ENCODE measurements at places on chromosomes 6 and 20. TPM values are rescaled to one million over a fixed set of nuclear protein-coding genes. Genes with fewer than 3 reads are reported as not detected.

GRCh38 chr6:49868951-49869529 lies 2.7 kb upstream of the CRISP1 start:
- no peak for DNase-seq

CST2 gene
- not detected for total RNA-seq

- DNase-seq: no peak
Measured at GRCh38 chr6:56874328-56874727, 80.6 kb upstream of the BEND6 start.

- no peak for DNase-seq
Measured at GRCh38 chr20:5122873-5123260, 3.1 kb upstream of the PCNA start.

- DNase-seq: no peak
Measured at GRCh38 chr6:160054271-160054670, 67.3 kb upstream of the SLC22A1 start.

CST4 gene
- total RNA-seq: not detected

DNA sequence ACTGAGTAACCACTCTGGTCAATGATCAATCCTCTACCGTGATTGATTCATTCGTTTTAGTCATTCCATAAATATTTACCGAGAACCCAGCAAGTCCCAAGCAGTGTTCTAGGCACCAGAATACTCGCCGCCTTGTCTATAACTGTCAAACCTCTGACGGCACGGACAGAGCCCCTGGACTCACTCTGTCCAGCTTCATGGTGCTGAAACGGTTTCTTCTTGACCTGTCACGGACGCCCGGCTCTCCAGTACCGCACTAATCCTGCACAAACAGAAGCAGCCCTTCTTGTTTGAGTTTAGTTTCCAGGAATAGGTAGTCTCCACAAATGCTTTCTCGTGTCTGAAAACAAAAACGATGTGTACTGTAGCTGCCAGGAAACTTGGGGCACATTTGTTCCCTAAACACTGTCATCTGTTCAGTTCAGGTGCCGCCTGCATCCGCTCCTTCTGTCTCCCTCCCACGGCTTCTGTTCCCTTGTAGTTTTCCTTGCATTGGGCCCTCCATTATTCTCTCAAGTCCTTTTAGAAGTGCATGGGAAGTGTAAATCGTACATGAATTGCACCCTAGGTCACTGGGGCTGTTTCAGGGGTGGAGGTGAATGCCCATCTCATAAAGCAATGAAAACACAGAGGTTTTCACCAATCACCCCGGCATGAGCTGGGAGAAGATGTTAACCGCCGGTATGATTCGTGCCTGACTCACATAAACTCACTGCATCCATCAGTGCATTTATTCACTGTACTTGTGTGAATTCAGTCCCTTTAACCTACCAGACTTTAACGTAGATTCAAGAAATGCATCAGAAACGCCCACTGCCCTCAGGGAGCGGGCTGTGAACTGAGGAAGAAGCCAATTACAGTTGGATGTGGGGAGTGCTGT lies 209.3 kb upstream of the CDH4 start:
- no peak for DNase-seq

EDN1 gene
- total RNA-seq: 3.2 TPM

- no peak for DNase-seq
Measured at GRCh38 chr6:156953127-156953478, 175.9 kb downstream of the ARID1B start.

GRCh38 chr6:155213611-155214372 lies 50.0 kb upstream of the CLDN20 start:
- no peak for DNase-seq

DNA sequence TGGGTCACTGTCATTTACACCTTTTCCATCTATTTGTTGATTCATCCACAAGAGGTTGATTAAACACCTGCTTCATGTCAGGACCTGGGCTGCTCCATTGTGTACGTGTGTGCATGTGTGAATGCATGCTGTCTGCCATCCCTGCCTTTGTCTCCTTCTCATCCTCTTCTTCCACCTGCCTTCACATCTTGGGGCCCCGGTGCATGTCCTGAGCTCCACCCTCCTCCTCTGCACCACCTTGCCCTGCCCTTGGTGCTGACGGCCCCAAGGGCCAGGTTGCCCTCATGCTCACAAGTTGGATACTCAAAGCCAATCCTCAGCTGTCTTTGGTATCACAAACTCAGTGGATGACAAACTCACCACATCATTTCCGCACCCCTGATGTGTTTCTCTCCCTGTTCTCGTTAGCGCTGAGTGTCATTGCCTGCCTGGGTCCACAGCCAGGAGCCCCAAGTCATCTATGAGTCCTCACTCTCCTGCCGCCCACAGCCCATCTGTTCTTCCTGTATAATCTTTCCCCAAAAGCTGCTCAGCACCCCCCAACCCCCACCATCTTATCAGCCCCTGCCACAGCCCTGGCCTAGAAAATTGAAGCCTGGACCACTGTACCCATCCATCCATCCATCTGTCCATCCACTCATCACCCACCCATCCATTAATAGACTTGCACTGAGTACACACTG lies 85.0 kb downstream of the SRC start:
- no peak for DNase-seq

- no peak for DNase-seq
Measured at GRCh38 chr20:63842258-63842657, 11.2 kb upstream of the ZBTB46 start.

- no peak for DNase-seq
Measured at GRCh38 chr6:582370-582769, 74.5 kb downstream of the HUS1B start.

DNA sequence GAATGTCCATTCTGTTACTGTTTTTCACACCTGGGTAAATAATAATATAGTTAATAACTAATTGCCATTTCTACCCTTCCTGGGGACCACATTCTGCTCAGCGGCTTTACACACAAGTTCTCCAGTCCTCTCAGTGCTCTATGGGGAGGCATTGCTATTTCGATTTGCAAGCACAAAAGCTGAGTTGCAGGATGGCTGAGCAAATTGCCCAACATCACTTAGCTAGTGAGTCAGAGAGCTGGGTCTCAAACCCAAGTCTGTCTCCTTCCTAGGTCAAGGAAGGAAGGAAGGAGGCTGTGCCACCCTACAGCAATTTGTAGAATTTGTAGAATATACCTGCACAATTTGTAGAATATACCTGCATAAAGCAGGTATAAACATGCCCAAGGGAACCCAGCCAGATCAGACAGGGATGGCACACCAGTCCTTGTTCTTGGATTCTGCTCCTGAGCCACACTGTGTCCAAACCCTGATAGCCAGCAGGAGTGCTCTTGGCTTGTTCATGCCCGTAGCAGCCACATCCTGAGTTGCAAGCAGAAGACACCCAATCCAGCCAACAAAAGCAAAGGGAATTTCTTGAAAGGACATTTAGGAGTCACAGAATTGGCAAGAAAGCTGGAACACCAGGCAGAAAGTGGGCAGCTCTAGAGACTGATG lies 56.9 kb downstream of the LY86 start:
- no peak for DNase-seq

DNA sequence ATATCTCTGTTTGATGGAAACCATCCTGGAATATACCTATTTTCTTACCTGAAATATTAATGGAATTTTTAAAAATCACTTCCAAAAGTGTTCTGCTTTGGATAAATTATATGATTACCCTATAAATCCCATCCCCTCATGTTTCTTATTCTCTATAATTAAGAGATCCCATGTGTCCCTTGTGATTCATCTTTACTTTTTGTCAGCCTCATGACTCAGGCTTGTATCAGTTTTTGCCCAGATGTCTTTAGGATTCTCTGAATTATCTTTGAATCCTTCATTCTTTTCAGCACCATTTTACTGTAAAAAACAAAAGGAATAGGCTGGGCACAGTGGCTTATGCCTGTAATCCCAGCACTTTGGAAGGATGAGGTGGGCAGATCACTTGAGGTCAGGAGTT lies 804.5 kb upstream of the CITED2 start:
- DNase-seq: no peak

- DNase-seq: peak; percentile 90
Measured at GRCh38 chr6:31660381-31661261, at the start of gene C6orf47. TSS of gene C6orf47 (minus strand) at chr6:31660778. CDS start at chr6:31659947, 831 bp downstream.

GRCh38 chr20:48909910-48910309 lies 11.6 kb upstream of the ARFGEF2 start:
- DNase-seq: no peak

RGS17 gene
- 1.3 TPM for total RNA-seq

- DNase-seq: no peak
Measured at GRCh38 chr6:133202610-133203343, 38.4 kb upstream of the EYA4 start.

DNA sequence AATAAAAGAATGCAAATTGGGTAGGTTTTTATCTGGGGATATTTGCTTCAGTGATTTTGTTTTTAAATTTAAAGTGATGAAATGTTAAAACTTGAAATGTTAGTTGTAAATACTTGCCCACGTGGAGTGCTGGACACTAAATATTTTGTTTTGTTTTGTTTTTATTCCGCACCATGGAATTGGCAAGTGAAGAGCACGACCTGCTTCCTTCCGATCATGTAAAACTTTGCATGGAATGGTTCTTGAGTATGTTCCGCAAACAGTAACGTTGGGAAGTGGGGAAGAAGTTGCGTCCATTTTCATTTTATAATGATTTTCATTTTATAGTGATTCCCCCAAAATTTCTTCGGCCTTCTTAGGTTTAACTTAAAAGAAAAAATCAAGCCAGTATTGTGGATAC lies 765 bp downstream of the IRAK1BP1 start:
- no peak for DNase-seq

- DNase-seq: no peak
Measured at GRCh38 chr6:168448243-168448855, 7.4 kb downstream of the SMOC2 start.

CST1 gene
- total RNA-seq: not detected

SIRPD gene
- total RNA-seq: not detected

NKAIN4 gene
- not detected for total RNA-seq

DNA sequence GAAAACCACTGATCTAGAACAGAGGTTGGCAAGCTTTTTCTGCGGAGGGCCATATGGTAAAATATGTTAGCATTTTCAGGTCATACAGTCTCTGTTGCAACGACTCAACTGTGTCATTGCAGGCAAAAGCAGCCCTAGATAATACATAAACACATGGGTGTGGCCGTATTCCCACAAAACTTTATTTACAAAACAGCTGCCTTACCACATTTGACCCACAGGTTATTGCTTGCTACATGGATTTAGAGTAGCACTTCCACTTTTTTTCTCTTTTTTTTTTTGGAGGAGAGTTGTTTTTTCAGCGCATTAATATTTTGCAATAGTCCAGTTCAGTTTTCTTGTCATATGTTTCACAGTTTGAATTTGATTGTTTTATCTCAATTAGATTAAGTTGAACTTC lies 2.5 kb upstream of the IGF2R start:
- no peak for DNase-seq

DNA sequence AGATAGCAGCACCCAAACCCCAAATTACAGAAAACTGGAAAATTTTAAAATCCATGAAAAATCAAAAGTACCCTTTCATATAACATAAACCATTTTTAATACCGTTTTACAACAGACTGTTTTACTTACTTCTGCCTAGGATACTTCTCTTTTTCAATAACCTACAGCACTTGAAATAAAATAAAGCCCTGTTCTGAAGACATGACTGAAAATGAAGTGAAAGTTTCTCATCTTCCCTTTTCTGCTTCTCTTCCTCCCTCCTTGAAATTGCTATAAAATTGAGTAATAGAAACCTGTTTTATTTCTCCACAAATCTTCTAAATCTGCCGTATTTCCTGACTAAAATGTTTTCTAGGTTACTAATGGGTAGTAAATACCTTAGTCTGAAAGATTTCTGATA lies 20.3 kb downstream of the MMS22L start:
- DNase-seq: no peak

DNA sequence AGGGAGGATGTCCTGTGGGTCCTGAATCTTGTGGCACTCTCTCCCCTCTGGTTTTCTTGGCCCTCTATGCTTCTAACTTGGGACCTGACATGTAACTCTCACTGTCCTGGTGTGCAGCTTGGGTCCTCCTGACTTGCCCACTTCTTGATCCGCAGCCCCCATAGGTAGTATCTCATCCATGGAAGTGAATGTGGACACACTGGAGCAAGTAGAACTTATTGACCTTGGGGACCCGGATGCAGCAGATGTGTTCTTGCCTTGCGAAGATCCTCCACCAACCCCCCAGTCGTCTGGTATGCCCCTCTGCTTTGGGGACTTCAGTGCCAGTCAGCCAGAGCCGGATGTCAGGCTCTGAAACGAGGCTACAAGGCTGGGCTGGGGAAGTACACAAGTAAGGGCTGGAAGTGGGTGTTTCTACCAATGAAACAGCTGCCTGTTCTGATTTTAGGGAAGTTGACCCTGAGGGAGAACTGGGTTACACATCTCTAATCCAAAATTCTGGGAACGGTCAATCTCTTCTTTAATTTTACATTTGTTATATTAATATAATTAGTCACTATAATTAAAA lies 641 bp downstream of the DBNDD2 start:
- no peak for DNase-seq

DNA sequence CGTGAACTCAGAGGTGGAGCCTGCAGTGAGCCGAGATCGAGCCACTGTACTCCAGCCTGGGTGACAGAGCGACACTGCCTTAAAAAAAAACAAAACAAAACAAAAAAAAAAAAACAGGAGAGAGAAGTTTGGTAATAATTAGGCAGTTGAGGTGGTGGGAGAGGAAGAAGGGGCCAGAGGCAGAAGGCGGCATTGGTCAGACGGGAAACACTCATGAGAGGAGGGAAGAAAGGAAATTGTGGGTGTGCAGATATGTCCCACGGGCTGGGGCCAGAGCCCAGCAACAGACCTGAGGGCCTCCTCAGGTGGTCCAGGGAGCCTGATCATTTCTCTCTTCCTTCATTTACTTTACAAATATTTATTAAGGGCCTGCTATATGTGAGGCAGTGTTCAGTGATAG lies 20.0 kb downstream of the SULF2 start:
- no peak for DNase-seq

DNA sequence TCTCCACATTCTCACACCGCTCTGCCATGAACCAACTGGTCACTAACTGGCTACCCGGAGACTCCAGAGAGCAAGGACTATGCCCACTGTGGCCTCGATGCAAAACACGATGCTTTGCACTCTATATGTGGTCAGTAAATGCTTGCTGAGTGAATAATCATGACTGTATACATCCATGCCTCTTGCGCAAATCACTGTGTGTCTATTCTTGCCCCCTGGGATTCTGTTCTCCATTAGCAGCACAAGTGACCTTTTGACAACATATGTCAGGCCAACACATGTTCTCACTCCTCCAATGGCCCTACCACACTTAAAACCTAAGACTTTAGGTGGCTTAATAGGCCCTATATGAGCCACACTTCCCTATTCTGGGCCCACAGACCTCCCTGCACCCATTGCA lies 16.9 kb downstream of the KIF16B start:
- DNase-seq: no peak

GRCh38 chr20:34579191-34579978 lies 20.9 kb downstream of the MAP1LC3A start:
- DNase-seq: no peak

- DNase-seq: no peak
Measured at GRCh38 chr20:63006540-63007359, at the start of gene BHLHE23. TSS of gene BHLHE23 (minus strand) at chr20:63006964. CDS start at chr20:63006774, 190 bp downstream.

All from pancreas (tissue), 10 donors.